ENCODE measurements at places on chromosomes 1 and 21.

GRCh38 chr1:248924696-248925532 lies 18.9 kb downstream of the PGBD2 start:
- DNase-seq, result peak; percentile 83

- DNase-seq, result no peak
Measured at GRCh38 chr1:3747522-3747848, 4.8 kb upstream of the CCDC27 start.

- no peak for DNase-seq
Measured at GRCh38 chr1:46298387-46298786, 5.0 kb downstream of the LRRC41 start.

DNA sequence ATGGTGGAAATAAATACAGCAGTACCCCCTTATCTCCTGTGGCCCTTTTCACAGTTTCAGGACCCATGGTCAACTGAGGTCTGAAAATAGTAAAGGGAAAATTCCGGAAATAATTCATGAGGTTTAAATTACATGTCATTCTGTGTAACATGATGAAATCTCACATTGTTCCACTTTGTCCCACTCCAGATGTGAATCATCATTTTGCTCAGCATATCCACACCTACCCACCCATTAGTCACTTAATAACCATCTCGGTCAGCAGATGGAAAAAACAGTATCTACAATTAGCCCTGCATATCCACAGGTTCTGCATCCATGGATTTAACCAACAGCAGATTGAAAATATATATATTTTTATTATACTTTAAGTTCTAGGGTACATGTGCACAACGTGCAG lies 86.9 kb upstream of the GORAB start:
- no peak for DNase-seq

GRCh38 chr1:77624102-77624501 lies 58.4 kb downstream of the ZZZ3 start:
- DNase-seq, result no peak

- peak; percentile 37 for DNase-seq
Measured at GRCh38 chr1:183073320-183073719, 50.1 kb downstream of the LAMC1 start.

DNA sequence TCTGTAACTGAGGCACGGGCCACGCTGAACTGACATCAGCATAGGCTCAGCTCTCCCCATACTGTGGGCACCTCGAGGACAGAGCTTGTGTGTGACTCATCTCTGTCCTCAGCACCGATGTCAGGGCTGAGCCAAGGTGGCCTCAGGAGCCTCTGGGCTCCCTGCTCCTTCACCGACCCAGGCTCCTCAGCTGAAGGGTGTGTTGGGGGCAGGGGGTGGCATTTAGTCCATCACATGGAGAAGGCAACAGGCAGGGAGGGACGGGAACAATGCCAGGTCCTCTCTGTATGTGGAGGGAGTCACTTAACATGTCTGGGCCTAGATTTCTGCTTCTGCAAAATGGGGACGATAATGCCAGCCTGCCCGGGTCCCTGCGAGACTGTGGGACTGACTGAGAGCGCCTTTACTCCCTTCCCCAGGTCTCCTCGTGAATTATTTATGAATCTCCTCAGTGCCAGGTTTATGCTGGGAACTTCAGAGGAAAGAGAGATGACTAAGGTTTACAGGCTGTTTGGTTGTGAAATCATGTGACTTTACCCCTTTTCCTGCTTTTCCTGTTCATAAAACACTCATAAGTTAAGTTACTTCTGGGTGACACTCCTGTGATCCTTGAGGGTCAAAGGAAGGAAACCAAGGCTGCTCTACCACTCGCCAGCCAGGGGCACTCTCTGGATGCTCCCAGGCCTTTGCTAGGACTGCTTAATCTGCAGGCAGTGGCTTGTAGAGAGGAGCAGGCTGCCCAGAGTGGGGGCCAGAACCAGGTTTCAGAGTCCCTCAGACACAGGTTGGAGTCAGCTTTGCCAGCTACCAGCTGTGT lies 16.2 kb downstream of the TTC39A start:
- DNase-seq, result no peak

Measured in RPMI8226 (cell line).